ENCODE measurements at places on chromosomes 2 and 18.
A peak's percentile ranks its signal among the peaks of the same experiment; 100 is the strongest.

GRCh38 chr2:9613291-9613690 is 17.5 kb downstream of the YWHAQ start:
- no peak for DNase-seq

- DNase-seq = no peak
Measured at GRCh38 chr18:6414118-6414722, 491 bp downstream of the L3MBTL4 start.

GRCh38 chr2:142741764-142742269 is 135.6 kb upstream of the KYNU start:
- no peak for DNase-seq

DNA sequence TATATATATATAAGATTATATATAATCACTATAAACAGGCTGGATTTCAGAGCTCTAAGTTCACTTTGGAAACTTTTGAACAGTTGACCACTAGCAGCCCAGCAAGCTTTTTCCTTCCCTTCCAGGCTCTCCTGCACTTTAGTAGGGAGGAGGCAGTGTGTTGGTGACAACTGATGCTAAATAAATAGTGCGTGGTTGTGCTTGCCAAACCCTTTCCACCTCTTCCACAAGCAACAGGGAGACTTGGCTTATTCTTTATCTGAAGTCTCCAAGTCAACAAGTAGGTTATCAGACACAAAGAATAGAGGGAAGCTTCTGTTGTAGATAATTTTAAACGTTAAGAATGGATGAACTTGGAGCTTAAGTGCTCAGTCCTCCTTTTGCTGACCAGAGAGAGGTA is 408.2 kb upstream of the HNRNPA3 start:
- no peak for DNase-seq

DNA sequence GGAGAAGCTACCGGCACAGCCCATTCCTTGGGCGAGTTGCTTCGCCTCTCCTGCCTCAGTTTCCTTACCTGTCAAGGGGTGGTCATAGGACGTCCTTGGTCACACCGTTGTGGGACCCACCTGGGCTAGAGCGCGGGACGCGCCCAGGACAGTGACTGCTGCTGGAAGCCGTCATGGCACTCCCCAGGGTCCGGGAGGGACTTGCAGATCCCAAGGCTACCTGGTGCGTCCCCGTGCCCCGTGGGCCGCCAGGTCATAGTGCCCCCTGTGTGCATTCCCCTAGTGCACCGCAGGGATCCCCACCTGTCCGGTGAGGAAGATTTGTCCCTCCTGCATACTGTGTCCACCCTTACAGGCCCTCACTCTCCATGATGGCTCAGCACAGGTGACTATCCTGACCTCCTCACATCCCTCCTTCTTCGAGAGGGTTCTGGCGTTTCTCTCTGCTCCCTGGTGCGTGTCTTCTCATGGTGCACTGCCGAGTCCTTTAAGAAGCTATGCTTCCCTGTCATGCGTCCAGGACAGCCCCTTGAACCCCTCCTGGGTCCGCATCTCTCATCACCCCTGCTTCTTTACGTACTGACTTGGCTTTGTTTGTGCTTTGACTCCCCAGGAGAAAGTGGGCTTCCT is 886 bp upstream of the STK25 start:
- DNase-seq = no peak

GRCh38 chr2:149572102-149572953 is 15.2 kb downstream of the MMADHC start:
- DNase-seq = no peak

DNA sequence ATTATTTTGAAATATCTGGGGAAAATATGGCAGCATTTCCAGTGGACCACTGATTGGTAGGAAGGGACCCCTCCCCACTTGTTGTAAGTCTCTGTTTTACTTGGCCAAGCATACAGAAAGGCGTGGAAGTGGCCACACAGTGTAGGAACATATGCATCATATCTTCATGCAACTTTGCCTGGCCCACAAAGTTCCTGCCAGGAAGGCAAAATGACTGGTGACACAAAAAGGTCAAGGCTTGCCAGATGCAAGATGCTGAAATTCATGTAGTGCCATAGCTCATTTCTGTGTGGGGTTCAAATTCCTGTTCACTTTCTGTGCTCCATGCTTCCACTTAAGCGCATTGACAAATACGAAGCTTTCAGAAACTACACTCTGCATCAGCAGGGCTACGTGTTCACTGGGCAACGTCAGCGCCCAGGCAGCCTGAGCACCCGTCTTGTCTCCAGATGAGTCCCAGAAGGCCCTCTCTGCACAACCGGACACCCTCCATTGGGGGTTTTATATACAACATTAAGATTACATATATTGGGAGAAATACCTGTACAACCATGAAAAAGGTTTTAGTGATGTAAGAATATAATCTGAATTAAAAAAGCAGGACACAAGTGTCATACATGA is 3.6 kb downstream of the DYNC2LI1 start:
- DNase-seq = no peak

DNA sequence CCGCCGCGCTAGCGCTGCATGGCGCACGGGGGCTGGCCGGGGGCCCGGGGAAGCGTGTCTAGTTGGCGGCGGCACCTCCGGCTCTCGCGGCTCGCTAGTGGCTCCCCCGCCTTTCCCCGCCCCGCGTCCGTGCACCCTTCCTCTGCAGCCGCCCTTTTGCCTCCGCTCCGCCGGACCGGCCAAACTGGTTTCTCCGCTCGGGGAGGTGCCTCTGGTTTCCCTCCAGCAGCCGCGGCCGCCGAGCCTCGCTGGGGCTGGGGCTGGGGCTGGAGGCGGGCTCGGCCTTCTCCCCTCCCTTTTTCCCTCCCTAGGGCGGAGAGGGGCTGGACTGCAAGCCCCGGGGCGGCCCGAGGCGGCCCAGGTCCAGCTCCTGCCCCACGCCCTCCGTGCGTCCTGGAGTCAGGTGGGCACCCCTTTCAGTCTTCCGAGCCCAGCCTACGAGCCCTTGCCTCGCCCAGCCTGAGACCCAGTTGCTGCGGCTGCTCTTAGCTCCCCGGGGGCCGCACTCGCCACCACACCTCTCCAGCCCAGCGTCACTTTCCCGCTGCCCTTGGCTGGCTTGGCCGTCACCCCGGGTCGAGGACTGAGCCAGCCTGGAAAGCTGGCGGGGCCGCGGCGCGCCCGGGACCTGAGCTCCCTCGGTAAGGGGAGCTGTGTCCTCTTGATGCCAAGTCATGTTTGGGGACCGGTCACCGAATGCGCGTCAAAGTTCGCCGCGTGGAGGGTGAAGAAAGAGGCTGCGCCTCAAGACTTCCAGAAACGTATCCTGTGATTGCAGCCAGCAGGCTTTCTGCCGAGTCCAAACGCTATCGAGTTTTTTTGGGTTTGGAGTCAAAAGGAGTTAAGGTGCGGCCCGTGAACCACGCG is at the start of gene ATP8B1:
Gene ATP8B1, minus strand, starts transcription at position 213 of the 867 bp plus-strand sequence. CDS start 71,508 bp downstream, outside the sequence.
- no peak for DNase-seq

GRCh38 chr2:18167871-18168270 is 289.4 kb downstream of the KCNS3 start:
- peak; percentile 17 for DNase-seq

DNA sequence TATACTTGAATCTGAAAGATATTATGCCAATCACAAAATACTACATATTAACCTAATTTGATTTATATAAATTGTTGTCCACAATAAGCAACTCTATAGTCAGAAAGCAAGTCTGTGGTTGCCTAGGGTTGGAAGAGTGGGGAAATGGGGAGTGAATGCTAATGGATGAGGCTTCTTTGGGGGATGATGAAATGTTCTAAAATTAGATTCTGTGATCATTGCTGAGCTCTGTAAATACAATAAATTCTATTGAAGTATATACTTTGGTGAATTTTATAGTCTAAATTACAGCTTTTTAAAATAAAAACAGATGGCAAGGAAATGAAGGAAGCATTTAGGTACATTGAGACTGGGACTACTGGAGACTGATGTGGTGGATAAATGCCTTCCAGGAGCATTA is 275.5 kb downstream of the MBD2 start:
- DNase-seq = no peak

- DNase-seq = no peak
Measured at GRCh38 chr2:161243905-161244304, 64.3 kb upstream of the PSMD14 start.

- DNase-seq = peak; percentile 95
Measured at GRCh38 chr2:231780909-231781797, at the start of gene PDE6D. Gene PDE6D, minus strand, starts transcription at chr2:231781282. Its CDS starts 168 bp downstream, at chr2:231781114.

DNA sequence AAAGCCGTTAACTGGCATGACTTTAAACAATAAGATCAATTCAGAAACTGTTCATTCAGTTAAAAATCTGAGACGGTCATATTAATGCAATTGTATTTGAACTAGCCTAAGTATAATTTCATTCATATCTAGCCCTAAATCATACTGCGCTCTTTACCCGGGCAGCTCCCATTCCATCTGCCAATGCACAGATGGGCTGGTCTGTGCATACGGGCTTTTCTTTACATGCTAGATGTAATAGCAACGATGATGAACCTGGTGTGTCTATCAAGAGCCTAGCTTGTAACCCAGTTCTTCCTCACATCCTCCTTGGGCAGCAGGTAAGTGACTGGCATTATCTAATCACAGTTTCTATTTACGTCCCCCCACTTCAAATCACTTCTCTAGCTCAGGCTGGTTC is 631.5 kb upstream of the KLHL29 start:
- no peak for DNase-seq

All from HS-27A (cell line).